K562 (cell line): ENCODE measurements at places on chromosomes 16 and 17.
A peak's percentile ranks its signal among the peaks of the same experiment; 100 is the strongest.

DNA sequence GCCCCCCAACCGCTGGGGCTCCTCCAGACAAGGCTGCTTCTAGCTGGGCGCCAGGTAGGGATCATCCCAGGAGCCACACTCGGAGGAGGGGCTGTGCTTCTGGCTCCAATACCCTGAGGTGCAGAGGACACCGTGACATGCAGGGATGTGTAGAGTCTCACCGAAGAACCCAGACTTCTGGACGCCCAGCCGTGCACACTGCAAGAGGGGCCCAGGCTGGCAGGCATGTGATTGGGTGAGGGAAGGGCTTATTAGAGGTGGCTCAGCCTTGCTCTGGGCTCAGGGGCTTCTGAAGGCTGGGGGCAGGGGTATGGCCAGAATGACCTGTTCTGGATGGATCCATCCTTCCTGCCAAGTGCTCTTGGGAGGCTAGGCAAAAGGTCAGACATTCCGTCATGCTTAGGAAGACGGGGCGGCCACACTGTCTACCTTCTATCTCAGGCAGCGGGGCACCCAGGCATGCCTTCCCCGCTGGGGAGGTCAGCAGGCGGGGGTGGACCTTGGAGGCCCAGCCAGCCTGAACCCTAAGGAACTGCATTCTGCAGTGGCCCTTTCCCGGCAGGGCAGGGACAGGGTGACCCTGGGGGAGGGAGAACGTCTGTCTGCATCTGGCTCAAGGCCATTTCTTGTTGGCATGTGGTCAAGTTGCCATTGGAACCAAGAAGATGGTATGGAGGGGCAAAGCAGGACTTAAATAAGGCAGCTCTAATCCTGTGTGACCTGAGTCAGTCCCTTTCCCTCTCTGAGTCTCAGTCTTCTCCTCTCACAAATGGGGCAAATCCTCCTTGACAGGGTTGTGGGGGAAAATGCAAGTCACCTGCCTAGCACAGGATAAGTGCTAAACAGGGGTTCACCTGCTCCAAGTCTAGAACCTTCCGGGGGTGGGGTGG lies 5.8 kb upstream of the ADGRG1 start:
- no peak for DNase-seq

DNA sequence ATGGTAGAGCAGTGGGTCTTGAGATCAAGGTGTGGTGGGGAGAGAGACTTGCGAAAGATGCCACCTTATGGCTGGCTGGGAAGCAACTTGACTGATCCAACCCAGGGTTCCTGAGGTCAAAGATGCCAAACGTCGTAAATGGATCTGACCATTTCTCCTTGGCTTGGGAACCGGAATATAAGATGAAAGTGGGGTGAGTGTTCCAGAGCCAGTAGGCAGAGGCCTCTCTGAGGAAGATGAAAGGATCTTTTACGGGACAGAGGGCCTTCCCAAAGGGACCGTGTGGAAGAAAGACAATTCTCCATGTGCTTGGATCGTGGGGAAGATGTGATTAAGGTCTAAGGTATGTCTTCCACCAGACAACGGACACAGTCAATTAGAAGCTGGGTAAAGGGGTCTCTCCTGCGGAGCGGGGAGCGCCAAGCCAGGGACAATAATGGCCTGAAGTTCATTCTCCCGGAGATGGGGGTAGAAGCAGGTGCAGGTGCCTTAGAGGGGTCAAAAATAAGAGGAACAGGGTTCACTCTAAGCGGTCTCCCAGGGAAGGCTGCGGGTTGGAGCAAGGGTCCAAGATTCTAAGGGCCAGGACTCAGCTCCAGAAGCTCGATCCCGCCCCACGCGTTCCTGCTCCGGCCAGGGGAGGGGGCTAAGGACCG lies 800 bp downstream of the FXR2 start:
- no peak for DNase-seq

DNA sequence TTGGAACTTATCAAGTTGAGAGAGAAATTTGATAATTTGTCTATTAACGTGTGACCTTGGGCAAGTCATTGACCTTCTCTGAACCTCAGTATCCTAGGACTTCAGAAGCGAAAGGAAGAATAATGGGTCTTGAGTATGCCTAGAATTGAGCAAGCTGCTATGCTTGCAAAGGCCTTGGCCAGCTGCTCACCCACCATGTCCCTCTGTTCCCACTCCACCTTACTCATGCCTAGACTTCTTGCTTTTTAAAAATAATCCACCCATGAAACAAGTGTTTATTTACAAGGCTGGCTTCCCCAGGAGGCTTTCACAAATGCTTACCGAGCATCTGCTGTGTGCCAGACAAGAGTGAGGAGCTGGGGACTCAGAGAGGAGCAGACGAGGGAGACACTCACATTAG lies 590.6 kb downstream of the MAF start:
- DNase-seq = no peak

- peak; percentile 4 for DNase-seq
Observed at GRCh38 chr17:48715496-48716399, 6.6 kb downstream of the PRAC1 start.

DNA sequence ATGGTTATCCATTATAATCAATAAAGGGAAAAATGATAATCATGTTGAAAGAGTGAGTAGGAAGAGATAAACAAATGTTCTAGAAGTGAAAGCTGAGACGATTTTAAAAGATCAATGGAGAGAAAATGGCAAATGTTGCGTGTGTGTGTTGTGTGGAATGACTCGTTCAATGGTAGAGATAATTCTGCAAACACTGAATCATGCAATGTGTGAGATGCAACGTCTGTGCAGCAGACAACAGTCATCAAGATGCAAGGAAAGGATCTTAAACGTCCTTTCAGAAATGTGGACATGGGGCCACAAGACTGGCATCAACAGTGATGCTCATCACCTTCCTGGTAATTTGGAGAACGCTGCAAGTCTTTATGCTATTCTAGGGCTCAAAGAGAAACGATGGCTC lies 124.4 kb downstream of the CDYL2 start:
- DNase-seq = no peak

DNA sequence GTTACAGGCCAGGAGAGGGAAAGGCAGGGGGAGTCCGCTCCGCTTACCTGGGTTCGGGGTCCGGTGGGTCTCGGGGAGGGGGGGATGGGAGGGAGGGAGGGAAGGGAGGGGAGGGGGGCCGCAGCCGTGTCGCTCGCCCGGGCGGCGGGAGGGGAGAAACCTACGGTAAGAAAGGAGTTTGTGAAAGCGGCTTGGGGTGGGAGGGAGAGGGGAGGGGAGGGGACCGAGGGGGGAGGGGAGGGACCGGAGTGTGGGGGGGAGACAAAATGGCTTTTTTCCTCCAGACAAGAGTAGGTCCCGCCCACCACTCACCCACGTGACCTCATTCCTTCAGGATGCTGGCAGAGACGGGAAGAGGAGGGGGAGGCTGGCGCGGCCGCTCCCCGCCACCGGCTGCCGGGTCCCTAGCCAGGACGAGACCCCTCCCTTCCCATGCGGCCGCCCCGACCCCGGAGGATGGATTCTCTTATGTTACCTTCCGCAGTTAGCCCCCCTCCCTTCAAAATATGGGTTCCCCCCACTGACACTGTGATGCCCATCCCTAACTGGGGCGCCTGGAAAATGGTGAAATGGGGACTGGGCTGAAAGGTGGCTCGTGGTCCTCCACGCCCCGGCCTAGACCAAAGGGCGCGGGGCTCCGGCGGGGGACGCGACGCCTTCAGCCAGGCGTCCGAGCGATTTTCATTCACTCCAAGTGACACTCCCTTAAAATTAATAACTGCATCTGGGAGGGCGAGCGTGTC lies at the start of gene PCGF2:
Gene PCGF2 (minus strand): TSS at position 188 of the 743 bp plus-strand sequence. CDS start 7,934 bp downstream, outside the sequence.
- DNase-seq = peak; percentile 77

DNA sequence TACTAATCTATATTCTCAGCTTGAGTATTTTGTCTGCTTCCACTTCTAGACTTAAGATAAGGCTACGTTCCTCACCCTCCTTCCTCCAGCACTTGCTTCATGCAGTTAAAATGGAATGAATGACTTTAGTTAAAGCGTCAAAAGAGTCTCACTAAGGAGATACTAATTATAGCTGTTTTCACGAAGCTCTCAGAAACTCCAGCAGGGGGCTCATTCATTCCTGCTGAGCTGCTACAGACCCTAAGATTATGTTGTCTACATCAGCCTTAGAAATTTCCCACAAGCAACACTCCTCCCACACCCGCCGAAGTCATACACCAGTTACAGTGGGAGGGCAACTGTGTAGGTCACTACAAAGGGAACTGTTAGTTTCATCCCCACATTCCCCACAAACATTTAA lies 57.0 kb upstream of the KIFC3 start:
- peak; percentile 70 for DNase-seq

GRCh38 chr17:57004944-57005579 lies 27.1 kb downstream of the SCPEP1 start:
- peak; percentile 35 for DNase-seq

DNA sequence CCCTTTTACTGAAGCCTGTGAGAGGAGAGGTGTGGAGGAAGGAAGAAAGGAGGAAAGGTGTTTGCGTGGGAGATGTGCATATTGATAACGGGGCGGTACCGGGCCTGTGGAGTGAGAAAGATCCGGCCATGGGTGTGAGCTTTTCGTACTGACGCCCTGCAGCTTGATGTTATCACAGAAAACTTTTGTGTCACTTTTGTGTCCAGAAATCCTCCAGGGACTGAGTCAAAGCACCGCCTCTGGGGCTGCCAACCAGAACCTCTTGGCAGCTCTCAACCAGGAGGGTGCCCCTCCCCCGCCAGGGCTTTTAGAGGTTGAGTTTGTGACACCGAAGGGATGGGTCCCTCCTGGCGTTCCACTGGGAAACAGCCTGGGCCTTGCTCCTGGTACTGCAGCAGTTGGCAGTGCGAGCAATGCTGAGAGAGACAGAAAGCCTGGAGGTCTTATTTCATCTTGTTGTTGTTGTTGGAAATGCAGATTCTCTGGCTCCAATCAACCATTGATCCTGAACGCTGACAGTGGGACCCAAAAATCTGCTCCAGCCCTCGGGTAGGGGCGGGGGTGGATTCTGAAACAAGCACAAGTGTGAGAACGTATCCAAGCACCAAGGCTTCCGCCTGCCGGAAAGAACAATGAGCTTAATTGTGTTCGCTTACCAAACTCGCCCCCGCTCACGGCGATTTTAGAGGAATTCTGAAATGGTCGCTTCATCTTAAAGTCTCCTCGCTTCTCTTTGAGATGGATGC lies 65.0 kb downstream of the CRISPLD2 start:
- DNase-seq = peak; percentile 50

DNA sequence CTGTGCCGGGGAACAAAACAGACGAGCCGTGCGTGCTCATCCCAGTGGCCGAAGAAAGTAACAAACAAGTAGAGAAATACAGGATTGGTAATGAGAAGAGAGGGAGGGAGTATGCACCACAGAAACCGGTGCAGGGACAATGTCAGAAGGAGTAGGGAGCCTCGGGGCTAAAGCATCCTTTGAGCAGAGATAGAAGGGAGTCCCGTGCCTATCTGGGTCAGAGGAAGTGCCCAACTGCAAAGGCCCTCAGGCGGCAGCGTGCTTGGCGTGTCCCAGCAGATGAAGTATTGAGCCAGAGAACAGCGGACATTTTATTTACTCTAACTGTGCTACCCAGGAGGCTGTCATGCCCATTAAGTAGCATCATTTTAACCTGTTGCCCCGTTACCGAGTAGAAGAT lies 114.9 kb upstream of the CACNG5 start:
- DNase-seq = no peak

- peak; percentile 71 for DNase-seq
Observed at GRCh38 chr16:56451753-56452689, 667 bp downstream of the OGFOD1 start.

DNA sequence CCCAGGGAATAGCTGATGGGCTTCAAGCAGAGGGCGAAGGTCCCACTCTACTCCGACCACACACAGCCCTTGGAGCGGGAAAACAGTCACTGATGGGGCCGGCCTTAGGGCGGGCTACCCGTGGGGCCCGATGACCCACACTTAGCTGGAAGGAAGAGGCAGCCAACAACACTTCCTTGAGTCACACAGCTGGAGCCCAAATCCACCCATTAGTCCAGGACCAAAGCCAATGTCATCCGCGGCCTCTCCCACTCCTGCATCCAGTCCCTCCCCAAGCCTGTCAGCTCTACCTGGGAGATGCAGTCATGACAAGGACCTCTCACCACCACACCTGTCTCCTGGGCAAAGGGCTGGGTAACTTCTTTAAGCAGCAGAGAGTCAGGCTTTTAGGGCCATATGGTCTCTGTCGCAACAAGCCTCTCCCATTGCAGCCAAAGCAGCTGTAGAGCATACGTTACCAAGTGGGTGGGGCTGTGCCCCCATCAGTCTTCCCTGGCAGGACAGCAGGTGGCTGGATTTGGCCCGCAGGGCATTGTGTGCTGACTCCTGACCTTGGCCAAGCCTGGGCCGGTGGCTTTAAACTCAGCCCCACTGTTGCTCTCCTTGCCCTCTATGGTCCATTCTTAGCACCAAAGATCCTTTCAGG lies 110.7 kb downstream of the SOCS1 start:
- no peak for DNase-seq

GRCh38 chr17:8922451-8922850 lies 43.1 kb downstream of the PIK3R5 start:
- no peak for DNase-seq

DNA sequence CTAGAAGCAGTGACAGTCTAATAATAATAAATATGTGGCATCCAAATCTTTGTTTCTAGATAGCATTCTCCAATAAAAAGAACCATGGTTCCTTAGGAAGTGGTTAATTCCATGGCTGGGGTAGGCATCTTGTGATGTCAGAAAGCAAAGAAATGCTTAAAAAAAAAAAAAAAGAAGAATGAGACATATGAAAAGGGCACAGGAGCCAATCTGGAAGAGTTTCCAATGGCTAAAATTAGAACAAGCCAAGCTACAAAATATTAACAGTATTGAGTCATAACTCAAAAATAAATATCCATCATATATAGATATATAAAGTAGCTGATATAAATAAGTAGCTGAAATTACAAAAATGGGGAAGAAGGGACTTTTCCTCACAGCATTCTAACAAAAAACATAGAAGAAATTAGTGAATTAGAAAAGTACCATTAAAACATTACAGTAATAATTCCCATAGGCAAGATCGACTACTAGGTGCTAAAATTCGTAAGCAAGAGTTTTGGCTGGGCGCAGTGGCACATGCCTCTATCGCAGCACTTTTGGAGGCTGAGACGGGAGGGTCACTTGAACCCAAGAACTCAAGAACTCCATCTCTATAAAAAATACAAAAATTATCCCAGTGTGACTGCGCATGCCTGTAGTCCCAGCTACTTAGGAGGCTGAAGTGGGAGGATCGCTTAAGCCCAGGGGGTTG lies 111.3 kb downstream of the TRIM37 start:
- DNase-seq = no peak

DNA sequence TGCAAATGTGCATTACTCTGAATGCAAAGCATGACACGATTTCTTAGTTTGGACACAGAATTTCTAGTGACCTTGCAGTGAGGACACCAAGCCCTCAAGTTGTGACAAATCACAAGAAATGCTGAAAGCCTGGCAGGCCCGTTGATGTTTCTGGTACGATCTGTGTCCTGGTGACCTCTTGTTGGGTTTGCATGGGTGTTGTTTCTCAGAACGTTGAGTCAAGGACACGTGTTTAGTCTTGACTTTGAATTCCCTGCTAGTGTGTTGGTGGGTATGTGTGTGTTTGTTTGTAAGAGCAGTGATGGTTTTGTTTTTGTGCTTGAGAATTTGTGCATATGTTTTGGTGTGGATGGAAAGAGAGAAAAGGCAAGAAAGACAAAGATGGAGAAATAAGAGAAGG lies 37.8 kb upstream of the MAF start:
- no peak for DNase-seq

GRCh38 chr16:24452724-24453123 lies 86.6 kb upstream of the RBBP6 start:
- no peak for DNase-seq

- no peak for DNase-seq
Observed at GRCh38 chr16:58503863-58504688, 4.1 kb downstream of the NDRG4 start.
